ENCODE measurements at places on chromosomes 13 and 19.

DNA sequence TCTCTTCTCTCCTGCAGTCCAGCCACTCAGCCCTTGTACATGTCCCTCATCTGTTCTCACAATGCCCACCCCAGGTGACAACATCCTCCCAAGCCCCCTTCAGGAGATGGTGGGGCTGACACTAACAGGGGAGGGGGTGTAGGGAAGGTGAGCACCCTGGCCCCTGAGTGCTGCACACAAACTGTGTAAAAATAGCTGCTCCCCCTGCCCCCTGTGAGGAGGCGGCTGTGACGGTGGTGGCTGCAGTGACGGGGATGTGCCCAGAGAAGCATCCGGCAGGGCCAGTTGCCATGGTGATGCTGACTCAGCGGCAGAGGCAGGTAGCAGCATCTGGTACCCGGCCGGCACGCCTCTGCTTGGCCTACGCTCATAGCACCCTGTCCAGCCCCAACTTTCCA lies 13.0 kb upstream of the JUND start:
- no peak for DNase-seq

DNA sequence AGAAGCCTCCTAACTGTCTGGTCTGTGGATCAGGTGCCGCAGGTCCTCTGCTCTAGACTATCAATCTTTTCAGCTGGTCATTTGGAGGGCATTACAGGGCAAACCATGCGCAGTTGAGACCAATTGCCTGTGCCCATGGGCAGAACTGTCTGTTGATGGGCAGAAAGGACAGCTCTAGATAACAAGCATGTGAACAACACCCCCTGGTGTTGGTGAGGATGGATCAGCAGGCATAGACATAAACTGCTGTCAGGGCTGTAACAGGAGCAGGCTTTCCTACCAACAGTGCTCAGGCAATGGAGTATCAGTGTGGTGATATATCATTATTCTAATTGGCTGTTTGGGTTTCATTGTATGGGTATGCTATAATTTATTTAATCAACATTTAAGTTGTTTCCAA lies 104.7 kb upstream of the KL start:
- peak; percentile 65 for DNase-seq

GRCh38 chr19:46241626-46242025 lies 12.1 kb downstream of the IGFL1 start:
- no peak for DNase-seq

DNA sequence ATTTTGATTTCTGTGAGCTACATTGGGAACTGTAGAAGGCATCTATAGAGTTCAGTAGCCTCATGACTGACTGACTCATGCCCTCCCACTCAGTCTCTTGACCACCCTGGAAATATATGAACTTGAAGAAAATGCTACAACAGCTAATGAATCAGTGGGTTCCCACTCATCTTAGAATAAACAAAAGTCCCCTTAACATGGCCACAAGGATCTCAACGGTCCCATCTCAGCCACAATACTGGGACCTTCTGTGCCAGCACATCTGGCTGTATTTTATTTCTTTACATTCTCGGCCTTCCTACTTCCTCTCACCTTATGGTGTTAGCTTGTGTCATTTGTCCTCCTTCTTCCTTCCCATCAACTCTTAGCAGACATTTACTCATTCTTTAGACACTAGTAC lies 619.8 kb downstream of the DCT start:
- DNase-seq: no peak

- peak; percentile 65 for DNase-seq
Observed at GRCh38 chr19:29805031-29805965, 6.5 kb upstream of the CCNE1 start.

- DNase-seq: no peak
Observed at GRCh38 chr19:4083677-4084546, 17.2 kb upstream of the ZBTB7A start.

DNA sequence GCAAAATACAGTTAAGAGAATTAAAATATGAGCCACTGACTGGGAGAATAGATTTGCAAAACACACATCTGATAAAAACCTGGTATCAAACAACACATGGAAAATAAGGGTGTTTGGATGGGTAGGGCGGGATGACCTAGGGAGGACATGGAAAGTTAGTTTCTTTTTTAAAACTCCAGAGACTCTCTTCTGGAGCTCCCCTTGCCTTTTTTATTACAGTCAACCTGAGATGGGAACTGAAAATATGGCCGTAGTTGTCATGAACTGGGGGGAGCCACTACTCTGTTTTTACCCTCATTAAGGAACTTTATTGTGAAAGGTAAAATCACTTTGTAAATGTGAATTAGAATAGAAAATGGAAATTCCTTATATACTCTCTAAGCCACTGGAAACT lies 113.0 kb downstream of the ATP11A start:
- DNase-seq: no peak

- DNase-seq: no peak
Observed at GRCh38 chr13:92265408-92265807, 867.0 kb downstream of the GPC5 start.

GRCh38 chr13:113292021-113292862 lies 4.8 kb upstream of the LAMP1 start:
- DNase-seq: peak; percentile 60

DNA sequence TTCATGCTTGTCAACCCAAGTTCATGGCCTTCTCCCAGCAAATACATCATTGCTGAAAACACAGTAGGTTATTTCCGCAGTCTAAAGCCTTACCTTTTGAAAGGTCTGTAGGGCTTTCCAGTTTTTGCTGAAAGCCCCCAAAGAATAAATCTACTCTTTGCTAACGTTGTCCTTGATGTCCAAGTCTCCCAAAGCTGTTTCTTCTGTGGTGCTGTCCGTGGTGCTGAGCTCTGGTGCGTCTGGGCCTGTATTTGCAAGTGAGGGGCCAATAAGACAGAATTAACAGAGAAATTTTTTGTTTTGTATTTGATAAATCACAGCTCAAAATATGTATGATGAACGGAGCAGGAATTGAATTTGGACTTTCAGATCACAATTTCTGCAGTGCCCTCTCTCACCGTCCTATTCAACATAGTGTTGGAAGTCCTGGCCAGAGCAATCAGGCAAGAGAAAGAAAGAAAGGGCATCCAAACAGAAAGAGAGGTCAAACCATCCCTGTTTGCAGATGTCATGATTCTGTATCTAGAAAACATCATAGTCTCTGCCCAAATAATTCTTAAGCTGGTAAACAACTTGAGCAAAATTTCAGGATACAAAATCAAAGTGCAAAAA lies 9.8 kb upstream of the LGALS16 start:
- peak; percentile 17 for DNase-seq

- DNase-seq: no peak
Observed at GRCh38 chr13:98970330-98970729, 7.5 kb downstream of the DOCK9 start.

DNA sequence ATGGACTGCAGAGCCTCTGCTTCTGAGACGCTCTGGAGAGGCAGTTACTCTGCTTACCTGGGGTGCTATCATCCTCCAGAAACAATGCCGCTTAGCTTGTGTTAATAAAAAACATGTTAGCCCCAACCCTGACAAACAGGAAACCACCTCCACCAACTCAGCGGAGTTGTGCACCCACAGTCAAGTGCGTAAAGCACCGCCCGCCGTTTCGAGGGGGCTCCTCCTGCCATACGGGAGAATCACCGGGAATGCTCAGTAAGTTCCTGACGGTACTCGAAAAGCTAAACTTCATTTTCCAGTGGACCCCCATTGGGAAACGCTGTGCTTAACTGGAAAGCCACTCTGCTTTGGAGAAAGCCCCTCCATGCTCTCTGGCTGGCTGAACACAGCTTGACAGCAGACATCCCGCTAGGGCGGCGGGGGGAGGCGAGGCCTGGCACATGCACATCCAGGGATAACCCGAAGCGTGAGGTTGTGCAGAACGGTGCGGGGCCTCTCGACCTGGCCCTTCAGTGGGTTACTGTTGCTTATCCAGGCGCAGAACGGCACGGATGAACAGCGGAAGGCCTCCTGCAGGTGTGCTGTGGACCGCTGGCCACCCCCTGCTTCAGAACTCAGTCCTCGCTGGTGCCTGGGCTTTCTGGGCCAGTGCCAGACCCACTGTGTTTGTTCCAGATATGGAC lies 17.1 kb downstream of the GAS6 start:
- DNase-seq: no peak

DNA sequence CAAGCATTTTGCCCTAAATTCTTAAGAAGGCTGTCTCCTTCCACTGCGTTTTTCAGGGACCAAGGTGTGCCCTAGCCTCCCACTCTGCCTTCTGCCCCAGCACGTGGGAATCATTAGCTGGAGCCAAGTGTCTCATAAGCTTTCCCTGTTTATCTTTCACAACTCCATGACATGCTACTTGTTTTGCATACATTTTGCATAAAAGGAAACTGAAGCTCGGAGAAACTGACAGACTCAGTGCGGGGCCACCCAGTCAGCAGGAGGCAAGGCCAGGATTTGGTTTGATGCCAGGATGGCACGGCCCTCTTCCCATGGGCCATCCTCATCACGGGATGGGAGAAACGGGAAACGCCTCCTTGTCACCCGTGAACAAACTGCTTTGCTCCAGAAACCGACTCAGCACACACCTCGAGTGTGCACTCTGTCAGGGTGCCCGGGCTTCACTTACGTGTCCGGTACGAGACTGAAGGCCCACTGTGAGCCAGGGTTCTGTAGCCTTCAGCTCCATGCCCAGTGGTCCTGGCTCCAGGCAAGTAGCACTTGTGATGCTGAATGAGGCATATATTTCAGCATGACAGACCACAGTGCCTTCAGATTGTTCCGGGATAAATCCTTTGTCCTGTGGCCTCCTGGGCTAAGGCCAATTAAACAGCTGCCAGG lies 9.6 kb downstream of the CEBPA start:
- peak; percentile 43 for DNase-seq

DNA sequence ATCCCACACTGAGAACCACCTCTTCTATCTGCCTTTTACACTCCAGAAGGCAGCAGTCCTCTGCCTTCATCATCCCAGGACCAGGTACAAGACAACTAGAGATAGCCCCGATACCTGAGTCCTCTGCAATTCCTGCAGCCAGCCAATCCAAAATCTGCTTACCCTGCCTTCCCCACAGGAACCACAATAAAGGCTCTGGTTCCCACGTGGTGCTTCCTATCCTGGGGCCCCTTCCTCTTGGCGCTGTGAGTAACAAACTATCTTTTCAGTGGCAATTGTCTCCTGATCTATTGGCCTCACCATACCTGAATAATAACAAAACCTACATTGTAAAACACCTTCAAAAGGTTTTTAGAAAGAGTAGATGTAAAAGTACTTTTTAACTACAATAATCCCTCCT lies 63.1 kb downstream of the ZDHHC20 start:
- no peak for DNase-seq

GRCh38 chr13:76672420-76672819 lies 213.8 kb downstream of the KCTD12 start:
- no peak for DNase-seq

GRCh38 chr13:107339209-107339608 lies 771.3 kb upstream of the ARGLU1 start:
- no peak for DNase-seq

- DNase-seq: no peak
Observed at GRCh38 chr19:39515551-39516191, 732 bp downstream of the SELENOV start.

- DNase-seq: peak; percentile 64
Observed at GRCh38 chr19:4866595-4867424, 657 bp downstream of the PLIN3 start.

- no peak for DNase-seq
Observed at GRCh38 chr13:34730961-34731360, 211.1 kb upstream of the NBEA start.

DNA sequence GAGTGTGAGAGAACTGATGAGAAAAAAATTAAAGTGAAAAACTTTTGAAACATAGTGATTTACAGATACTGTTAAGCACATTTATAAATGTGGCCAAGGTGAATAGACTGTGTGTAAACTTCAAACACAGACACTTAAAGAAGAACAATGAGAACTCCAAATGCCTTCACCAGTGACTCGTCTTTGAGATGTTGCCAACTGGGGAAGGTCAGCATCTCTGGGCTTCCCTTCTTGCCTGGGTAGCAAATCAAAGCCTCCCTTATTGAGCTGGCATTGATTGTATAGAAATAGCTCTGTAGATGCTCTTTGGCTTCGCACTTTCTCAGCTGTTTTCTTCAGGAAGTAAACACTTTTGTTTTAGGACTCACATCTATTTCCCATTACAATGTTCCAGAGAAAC lies 177.3 kb upstream of the SGCG start:
- no peak for DNase-seq

- DNase-seq: no peak
Observed at GRCh38 chr19:48060381-48060780, 16.5 kb upstream of the CABP5 start.

DNA sequence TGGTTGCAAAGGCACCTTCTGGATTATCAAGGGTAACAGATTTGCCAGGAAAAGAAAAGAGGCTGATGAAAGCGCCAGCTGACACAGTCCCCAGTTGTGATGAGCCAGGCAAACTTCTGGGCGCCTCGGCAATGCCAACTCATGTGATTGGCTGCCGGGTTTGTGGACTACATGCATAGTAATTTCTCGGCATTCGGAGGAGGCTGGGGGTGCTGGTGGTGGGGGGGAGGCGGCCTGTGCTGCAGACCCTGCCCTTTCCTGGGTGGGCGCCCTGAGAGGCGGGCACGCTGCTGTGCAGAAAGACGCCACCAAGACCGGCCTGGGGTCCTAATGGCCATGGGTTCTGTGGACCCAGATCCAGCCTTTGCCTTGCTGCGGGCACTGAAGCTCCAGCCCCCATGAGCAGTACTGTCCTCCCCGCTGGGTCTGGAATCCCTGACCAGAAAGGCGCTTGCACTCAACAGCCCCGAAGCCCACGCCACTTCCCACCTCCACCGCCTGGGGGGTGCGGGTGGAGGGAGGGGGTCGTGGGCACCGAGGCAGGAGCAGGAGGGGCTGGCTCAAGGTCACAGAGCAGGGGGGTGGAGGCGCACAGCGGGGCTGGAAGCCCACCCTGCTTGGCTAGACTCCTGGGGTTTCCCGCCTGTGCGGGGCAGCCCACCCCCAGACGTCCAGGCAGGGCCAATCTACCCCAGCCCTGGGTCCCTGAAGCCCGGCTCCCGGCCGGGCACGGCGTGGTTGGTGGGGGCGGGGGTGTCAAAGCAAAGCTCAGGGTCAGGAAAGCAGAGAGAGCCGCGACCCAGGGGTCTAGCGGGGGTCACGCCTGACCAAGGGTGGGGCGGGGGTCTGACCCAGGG lies 1.0 kb downstream of the DIRAS1 start:
- DNase-seq: peak; percentile 75

- DNase-seq: no peak
Observed at GRCh38 chr13:20331419-20331818, 99.3 kb upstream of the GJB6 start.

GRCh38 chr19:2623798-2624197 lies 78.7 kb downstream of the GNG7 start:
- no peak for DNase-seq

- DNase-seq: peak; percentile 82
Observed at GRCh38 chr19:35120492-35120891, 4.9 kb downstream of the FXYD3 start.

Data from AG20443 (cell line).